Kidney tubule cell (primary cell): ENCODE measurements at places on chromosomes 7 and 10.
A peak's percentile ranks its signal among the peaks of the same experiment; 100 is the strongest.

GRCh38 chr7:106071999-106072714 lies 40.0 kb downstream of the SYPL1 start:
- DNase-seq: no peak

DNA sequence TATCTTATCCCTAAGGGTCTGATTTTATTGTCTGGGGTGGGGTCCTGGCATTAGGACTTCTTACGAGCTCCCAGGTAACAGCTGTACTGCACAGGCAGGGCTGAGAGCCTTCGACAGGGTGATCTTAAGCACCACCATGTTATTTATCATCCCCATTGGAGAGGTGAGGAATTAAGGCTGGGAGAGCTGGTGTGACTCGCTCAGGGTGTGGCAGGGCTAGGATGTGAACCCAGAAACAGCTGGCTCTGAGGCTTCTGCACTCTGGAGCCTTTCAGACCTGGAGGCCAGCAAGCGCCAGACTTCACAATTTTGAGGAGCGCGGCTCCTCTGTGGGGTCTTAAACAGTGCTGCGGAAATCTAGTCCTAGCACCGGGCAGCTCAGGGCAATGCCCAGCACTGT lies 27.4 kb upstream of the NDST2 start:
- DNase-seq: no peak

DNA sequence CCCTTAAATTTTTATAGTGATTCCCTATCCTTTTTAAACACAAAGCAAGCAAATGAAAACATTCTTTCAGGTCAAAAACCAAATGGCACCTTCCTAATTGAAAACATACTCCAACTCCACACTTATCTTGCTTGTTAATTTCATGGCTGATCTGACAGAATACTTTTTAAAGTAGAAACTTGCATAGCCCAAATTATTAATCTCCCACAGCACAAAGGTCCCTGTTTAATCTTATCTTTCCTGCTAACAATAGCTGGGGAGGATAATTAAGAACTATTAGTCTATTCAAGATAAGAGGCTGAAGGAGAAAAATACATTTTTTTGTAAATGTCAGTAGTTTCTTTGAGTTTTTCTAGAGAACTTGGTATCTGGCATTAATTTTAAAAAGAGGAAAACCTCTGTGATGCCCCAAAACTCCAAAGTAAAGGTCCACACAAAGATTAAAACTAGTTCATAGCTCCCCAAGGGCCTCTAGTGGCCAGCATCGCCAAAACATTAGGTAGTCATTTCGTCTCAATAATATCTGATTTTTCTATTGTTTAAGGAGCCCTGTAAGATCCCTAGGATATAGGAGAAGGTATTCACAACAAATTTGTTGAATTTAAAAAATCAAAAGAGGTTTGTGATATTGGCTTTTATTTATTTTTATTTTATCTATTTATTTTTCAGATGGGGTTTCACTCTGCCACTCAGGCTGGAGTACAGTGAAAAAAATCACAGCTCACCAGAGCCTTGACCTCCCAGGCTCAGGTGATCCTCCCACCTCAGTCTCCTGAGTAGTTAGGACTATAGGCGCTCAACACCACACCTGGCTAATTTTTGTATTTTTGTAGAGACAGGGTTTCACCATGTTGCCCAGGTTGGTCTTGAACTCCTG lies 14.7 kb downstream of the CDNF start:
- DNase-seq: peak; percentile 55

- DNase-seq: peak; percentile 25
Measured at GRCh38 chr10:68105820-68106219, 3.5 kb upstream of the MYPN start.

DNA sequence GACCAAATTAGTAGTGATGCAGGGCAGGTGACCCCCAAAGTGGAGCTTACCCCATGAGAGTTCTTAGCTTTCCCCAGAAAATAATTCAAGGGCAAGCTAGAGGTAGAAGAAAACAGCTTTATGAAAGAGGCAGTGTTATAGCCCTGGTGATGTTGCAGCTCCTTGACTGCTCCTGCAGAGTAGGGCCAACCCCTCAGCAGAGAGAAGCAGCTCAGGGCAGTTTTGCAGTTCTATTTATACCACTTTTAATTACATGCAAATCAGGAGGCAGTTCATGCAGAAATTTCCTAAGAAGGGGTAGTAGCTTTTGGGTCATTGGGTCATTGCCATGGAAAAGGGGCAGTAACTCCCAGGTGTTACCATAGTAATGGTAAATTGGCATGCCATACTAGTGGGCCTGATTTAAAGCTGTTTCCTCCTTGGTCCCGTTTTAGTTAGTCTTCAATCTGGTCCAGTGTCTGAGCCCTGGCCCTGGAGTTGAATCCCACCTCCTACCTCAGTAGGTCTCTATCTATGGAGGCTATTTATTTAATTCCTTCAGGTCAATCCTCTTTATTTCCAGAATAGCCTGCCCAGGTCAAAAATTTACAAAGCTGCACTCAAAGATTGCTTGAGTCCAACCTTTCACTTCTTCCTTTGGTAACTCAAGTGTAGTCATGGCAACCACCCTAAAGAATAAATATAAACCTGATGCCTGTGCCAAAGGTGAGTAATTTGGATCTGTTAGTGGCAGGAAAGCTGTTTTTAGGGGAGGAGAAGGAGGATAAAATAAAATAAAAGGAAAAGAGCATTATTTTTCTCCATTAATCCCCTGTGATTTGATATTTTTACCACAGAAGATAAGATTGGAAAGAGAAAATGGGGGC lies 29.5 kb downstream of the PLXDC2 start:
- DNase-seq: peak; percentile 37

GRCh38 chr10:8618834-8619233 lies 564.3 kb downstream of the GATA3 start:
- DNase-seq: peak; percentile 65

DNA sequence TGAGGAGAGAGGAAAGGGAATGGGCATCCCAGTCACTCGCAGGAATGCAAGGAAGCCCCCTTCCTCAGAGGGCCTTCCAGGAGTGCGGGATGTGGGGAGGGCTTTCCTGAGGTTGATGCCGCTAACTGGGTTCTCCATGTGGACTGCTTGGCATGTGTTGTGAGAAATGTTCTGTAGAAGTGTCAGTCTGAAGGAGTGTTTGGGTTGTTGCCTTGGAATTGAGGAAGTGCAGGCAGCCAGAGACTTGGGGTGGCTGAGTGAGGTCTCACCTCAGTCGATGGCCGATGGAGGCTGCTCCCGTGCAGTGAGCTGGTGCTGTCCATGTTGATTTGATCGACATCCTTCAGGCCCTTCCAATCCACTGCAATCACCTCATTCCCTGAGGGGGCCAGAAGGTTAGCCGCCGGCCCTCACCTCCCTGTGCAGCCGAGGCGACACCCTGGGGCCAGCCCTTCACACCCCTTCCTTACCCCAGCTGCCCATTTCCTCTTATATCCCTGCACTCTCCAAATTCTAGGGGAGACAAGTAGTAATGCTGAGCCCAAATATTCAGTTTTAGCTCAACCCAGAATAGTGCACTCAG lies 2.7 kb downstream of the FAM131B start:
- DNase-seq: no peak

- DNase-seq: no peak
Measured at GRCh38 chr7:140676306-140676705, 3.6 kb downstream of the ADCK2 start.

GRCh38 chr7:27642271-27642670 lies 20.4 kb downstream of the HIBADH start:
- no peak for DNase-seq

DNA sequence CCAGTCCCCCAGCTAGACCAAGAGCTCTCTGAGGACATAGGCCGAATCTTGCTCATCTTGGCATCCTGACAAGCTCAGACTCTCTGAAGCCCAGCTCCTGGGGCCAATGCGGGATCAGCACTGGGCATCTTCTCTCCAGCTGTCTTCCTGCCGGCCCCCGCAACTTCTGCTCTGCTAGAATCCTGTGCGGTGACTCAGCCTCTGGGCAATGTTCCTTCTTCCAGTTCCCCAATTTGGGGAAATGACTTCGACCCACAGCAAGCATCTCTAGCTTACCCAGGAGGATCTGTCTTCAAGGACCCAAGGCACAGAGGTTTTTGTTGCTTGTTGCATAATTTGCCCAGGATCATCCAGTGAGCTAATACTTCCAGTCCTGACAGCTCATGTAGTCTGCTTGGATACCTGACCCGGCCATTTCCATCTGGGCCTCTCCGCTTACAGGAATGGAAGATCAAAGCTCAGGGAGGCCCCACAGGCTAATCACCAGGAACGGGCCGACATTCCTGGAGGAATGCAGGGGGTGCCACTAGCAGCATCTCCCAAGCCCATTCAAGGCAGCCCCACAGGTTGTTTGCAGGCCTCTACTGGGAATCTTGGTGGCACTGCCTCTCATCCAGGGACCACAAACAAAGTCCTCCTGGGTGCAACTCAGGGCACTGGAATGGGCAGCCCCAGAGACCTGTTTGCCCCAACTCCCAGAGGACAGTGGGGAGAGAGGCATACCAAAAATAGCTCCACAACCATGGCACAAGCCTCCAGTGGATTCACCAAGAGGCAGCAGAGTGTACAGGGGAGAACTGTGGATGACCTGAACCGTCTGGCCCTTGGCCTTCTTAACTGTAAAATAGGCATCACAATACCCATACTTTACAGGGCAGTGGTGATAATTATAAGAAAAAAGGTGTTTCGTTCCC lies 151.9 kb downstream of the NEURL1 start:
- DNase-seq: peak; percentile 4

GRCh38 chr10:77524281-77524711 lies 113.3 kb downstream of the KCNMA1 start:
- DNase-seq: no peak

GRCh38 chr7:149724661-149725425 lies 48.5 kb downstream of the ZNF467 start:
- no peak for DNase-seq

GRCh38 chr10:120810298-120810697 lies 40.9 kb upstream of the WDR11 start:
- DNase-seq: no peak

GRCh38 chr7:96169439-96169838 lies 152.5 kb downstream of the SLC25A13 start:
- DNase-seq: peak; percentile 77

DNA sequence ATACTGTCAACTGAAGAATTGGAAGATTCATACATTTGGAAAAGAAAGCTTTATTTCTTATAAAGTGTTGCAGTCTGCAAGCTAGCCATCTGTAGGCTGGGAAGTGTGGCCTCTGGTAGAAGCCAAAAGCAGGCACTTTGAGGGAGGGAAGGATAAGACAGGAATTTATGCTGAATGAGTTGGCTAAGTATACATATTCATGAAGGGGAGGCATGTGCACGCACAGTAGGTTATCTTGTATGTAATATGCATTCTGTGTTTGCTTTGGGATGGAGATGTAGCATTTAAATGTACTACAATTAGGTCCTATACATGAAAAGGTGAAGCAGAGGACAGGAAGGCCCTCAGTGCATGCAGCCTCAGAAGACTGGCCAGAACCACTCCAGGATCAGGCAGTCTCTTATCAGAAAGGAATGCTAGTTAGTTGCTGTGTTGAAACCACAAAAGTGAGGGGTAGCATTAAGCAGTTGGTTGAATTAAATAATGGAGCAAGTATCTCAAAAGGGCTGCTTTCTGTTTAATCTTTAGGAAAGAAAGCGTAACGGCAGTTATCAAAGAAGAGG lies 40.9 kb downstream of the MYO3A start:
- no peak for DNase-seq

DNA sequence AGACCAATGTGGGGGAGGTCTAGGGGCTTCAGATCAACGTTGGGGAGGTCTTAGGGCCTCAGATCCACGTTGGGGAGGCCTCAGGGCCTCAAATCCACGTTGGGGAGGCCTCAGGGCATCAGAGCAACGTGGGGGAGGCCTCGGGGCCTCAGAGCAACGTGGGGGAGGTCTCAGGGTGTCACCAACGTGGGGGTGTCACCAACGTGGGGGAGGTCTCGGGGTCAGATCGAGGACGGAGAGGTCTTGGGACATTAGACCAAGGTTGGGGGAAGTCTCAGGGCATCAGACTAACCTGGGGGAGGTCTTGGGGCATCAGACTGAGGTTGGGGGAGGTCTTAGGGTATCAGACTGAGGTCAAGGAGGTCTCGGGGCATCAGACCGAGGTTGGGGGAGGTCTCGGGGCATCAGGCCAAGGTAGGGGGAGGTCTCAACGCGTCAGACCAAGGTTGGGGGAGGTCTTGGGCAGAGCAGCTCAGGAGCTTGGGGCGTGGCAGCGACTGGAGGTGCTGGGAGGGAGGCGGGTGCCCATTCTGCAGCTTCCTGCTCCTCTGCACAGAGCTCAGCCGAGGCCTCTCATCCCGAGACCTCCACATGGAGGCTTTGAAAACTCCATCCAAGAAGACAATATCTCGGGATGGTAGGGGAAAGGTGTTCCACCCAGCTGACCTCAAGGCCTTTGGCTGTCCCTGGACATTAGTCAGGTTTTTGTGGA lies 159.8 kb downstream of the WDR37 start:
- no peak for DNase-seq

DNA sequence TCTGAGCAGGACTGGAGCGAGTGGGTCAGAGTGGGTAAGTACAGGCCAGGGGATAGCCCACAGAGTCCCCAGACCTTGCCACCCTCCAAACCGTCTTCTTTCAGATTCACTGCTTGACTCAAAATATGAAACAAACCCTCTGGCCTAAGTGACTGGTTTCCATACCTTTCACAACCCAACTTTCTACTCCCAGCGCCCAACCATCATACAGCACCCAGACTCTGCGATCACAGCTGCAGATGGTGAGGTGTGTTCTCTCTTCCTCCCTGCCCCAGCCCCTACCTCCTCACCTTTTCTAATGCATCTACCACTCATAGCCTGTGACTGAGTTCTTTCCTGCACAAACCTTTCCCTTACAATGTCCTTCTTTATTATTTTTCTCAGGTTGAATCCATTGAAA lies 92.0 kb upstream of the CELF2 start:
- no peak for DNase-seq

GRCh38 chr7:44162179-44162578 lies 21.0 kb upstream of the MYL7 start:
- no peak for DNase-seq

DNA sequence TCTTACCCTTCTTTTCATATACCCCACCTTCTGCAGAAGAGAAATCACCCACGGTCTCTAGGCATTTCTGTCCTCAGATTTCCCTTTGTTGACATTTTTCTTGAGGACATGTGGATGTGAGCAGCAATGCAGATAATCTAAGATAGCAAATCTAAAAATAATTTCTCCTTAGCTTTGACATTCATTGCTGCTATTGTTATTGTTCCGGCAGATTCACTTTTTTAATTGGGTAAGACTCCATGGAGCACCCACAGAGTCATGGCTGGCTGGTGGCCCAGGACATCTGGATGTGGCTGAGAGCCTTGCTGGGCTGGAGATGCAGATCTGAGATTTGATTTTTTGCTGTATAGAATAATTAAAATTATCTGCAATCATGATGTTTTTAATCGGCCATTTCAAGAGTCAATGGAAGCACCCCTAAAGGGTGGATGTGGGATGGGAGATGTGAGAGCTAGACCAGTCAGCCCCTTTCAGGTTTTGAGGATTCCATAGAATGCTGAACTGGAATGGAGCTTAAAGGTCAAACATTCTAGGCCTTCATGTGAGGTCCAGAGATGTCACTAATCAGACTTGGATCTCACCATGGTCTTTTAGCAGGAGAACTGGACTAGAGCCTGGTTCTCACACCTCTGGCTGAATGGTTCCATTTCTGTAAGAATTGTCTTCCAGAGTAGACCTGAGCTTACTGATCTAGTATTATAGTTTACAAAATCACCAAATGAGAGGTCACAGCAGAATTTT lies 37.5 kb downstream of the TAS2R41 start:
- no peak for DNase-seq
